Uterus (tissue), 4 donors: ENCODE measurements at places on chromosomes 7 and 10. TPM values are rescaled to one million over a fixed set of nuclear protein-coding genes. Genes with fewer than 3 reads are reported as not detected.

The ACTL6B gene
- total RNA-seq, result not detected

The HKDC1 gene
- not detected for total RNA-seq

The JCAD gene
- 99.1 TPM for total RNA-seq

The FFAR4 gene
- not detected for total RNA-seq

The STMP1 gene
- total RNA-seq, result 28.5 TPM

The KAT6B gene
- total RNA-seq, result 51.2 TPM

The SDHAF3 gene
- 10.3 TPM for total RNA-seq

The DLD gene
- total RNA-seq, result 50.2 TPM

The FAM237B gene
- total RNA-seq, result not detected

The WIPF3 gene
- total RNA-seq, result 5.4 TPM

The TFEC gene
- total RNA-seq, result 0.59 TPM

The RTKN2 gene
- total RNA-seq, result not detected

The LRRD1 gene
- not detected for total RNA-seq

The TYSND1 gene
- 15.9 TPM for total RNA-seq

The MICALL2 gene
- 19.7 TPM for total RNA-seq

The CLEC2L gene
- total RNA-seq, result not detected

The TMEM229A gene
- not detected for total RNA-seq

The CCL24 gene
- not detected for total RNA-seq

The CDHR1 gene
- total RNA-seq, result 1.0 TPM

The METTL2B gene
- total RNA-seq, result 28.7 TPM

The KLF14 gene
- total RNA-seq, result not detected
